T-helper 1 cell (primary cell): ENCODE measurements at places on chromosomes 1 and 21.

GRCh38 chr21:26106562-26106961, 64.0 kb downstream of the APP start:
- DNase-seq = no peak

DNA sequence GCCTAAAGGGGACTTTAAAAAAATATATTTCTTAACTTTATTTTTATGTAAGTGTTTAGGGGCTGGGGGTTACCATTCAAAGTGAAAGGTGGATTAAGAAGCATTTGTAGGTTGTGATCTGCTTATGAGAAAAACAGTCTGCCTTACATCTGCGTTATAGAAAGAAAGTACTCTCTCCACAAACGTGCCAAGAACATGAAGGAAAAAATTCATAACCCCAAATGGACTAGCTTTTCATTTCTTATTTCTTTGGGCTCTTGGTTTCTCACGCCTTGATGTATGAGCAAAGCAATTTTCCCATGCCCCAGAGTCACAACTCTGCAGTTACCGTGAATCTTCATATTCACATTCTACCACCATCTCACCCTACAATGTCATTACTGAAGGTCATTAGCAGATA, 1165.1 kb upstream of the ADGRL4 start:
- DNase-seq = no peak

DNA sequence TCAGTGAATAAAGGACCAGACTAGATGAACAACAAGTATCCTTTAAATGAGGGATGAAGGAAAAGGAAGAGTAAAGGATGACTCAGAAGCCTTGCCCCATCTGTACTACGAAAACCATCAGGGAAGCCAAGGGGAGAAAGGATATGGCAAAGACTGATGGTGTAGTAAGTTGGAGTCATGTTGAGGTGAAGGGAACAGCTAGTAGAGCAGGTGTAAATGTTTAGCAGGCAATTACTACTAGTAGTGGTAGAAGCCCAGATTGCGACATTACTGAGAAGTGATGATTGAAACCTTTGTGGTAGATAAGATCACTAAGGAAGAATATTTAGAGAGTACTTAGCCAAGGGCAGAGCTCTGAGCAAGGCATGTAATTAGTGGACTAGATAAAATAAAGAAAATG, 84.0 kb downstream of the PHTF1 start:
- DNase-seq = no peak

DNA sequence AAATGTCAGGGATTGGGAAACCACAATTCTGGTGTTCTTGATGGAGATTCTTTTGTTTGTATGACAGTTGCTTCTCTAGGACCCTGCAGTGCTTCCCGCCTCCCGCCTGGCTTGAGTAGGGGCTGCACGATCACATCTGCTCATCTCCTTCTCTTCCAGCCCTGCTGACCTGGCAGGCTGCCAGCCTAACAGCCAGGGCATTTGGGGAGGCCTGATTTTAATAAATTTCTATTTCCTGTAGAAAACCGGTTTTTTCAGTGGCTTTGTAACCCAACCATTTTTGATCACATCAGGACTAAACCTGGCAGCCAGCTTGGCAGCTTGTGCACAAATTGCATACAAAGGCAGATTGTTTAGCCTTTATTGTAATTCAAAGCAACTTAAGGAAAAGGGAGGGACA, 78.9 kb downstream of the UBE2U start:
- DNase-seq = no peak

DNA sequence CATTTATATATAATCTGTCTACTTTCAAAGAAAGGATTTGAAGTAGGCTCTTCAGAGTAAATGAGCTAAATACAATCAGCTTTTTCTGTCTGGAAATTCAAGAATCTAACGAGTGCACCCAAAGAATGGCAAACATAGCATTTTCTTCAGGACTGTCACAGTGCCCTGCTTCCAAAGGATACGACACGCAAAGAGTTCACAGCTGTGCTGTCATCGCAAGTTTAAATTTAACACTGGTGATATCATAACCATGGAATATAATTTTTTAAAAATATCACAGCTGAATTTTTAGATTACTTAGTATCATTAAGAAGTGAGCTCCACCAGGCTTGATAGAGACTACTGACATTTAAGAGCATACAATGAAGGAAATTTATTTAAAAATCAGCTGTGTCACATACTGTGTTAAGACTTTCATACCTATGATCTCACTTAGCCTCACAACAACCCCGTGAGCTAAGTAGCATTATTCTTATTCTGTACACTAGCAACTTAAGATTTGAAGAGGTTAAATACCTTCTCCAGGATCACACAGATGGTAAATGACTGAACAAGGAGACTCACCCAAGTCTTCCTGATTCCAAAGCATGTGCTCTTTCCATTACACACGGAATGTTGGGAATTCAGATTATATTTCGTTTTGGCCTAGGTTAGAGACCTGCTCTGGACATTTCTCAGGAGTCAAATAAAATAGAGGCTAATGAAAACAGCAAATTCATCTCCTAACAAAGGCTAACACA, 46.2 kb upstream of the PRRX1 start:
- no peak for DNase-seq

DNA sequence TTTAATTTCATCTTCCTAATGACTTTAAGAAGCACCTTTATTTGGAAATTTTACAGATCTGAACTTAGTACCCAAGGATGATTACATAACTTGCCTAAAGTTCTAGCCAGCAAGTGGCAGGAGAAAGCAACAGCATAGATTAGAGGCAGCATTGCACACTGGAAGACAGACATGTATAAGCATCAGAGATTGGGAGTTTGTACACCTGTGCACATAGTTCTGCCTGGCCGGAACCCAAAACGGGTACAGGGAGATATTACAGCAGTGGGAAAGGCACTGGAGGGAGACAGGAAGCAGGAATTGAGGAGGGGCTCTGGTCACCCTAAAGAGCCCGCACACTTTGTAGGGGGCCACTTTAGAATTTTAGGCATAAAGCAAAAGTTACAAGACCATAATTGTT, 19.3 kb downstream of the GBP6 start:
- no peak for DNase-seq

DNA sequence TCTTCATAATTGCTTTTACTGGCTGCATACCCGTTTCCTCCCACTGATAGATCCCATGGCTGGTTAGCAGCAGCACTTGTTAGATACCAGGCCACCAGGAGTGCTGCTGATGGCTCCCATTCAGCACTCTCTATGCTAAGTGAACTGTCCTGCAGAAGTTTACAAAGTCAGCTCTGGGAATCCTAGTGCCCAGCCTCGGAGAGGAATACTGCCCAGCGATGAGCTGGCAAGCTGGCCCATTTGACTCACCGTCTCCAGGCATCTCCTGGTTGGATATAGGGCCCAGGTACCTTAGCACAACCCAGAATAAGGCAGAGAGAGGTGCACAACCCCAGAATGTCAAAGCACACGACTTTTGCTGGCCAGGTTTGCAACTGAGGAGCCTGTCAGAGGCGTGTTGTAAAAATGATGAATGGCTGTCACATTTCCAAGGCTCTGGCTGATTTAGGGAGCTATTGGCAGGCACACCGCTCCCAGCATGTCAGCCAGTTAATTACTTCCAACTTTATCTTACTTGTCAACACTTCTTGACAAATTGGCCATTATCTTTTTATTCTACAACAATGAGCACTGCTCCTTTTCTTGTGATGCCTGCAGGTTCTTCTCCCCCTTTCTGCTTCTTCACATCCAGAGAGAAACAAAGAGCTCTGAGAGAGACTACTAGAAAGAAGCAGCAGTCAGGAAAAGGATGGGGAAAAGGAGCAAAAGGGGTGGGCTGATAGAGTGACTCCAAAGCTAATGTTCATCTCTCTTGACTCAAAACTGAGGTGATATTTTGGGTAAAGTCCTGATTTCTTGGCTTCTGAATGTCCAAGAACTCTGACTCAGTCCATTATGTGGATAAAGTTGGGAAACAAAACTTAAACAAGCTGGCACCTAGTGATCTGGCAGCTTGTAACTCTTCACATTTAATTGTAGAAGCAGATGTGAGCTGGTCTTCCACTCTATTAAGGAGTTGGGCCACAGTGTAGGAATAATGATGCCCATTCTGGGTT, 10.8 kb upstream of the ANGPTL7 start:
- DNase-seq = no peak

- no peak for DNase-seq
These were observed 2.9 kb downstream of the EGLN1 start for GRCh38 chr1:231419147-231419546.

DNA sequence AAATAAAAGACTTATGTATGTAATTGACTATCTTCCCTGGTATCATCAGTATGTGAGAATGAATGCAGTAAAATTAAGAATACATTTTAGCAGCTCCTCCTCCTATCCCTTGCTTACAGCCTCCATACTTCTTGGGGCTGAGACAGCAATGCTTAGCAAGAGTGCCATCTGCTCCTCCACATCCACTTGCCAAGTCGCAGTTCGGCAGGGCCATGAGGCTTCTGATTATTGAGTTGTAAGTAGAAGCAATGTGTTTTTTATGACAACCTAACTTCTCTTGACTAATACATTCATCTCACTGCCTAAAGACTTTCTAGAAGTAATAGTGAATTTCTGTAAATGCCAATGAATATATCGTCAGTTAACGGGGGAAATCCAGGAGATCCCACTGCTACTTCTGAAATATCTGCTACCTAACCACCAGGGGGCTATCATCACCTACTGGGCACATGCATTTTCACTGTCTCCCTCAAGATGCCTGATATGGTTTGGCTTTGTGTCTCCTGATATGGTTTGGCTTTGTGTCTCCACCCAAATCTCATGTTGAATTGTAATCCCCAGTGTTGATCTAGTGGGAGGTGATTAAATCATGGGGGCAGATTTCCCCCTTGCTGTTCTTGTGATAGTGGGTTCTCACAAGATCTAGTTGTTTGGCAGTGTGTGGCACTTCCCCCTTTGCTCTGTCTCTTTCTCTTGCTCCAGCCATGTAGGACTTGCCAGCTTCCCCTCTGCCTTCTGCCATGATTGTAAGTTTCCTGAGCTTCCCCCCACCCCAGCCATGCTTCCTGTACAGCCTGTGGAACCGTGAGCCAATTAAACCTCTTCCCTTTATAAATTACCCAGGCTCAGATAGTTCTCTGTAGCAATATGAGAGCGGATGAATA, 59.6 kb downstream of the EXTL2 start:
- DNase-seq = no peak

DNA sequence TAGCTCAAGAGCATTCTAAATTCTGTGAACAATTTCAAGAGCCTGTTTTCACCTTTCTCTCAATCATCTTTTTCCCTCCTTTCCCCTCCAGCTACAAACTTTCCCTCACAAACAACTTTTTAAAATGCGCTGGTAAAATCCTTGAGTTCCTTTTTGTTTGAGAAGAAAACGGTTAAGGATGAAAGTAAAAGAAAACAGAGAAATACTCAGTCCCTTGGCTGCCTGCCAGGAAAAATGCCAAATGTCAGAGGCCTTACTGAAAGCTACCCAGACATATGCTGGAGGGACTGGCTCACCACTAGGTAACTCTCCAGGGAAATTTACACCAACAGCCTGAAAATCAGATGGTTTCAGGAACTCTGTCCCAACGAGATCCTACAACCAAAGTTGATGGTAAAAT, 11.0 kb upstream of the SERBP1 start:
- DNase-seq = no peak

GRCh38 chr1:45051005-45051772, 39.1 kb downstream of the UROD start:
- no peak for DNase-seq

DNA sequence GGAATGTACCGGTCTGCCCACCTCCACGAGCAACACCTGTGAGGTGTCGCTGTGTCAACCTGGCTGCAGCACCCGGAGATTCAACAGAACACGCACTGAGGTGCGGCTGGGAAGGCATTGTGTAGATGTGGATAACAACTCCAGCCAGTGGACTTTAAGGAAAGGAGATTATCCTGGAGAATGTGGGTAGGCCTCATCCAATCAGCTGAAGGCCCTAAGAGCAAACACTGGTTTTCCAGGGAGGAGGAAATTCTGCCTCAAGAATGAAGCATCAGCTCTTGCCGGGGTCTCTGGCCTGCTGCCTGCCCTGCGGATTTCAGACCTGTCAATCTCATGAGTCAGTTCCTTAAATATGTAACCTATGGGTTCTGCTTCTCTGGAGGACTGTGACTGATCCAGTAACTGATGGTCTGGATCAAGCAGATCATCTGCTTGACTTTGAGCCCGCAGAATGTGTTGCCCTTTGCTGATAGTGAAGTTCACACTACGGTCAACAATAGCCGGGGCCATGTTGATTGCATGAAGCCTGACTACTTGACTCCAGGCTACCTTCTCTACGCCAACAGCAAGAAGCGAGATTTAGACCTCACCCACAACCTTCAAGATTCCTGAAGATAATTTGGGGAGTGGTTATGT, 15.9 kb upstream of the PRDM15 start:
- DNase-seq = no peak

DNA sequence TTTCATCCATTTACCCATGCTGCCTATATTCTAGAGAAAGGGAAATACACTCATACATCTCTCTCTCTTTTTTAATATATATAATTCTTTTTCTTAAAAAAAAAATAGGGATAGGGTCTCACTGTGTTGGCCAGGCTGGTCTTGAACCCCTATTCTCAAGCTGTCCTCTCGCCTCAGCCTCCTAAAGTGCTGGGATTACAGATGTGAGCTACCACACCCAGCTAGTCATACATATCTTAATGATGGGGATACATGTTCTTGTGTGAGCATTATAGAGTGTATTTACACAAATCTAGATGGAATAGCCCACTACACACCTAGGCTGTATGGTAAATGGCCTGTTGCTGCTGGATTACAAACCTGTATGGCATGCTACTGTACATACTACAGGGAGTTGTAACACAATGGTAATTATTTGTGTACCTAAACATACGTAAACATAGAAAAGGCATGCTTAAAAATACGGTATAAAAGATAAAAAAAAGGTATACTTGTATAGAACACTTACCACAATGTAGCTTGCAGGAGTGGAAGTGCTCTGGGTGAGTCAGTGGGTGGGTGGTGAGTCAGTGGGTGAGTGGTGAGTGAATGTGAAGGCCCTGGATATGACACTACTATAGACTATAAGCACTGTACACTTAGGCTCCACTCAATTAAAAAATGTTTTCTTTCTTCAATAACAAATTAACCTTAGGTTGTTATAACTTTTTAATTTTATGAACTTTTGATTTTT, 72.9 kb downstream of the IVNS1ABP start:
- DNase-seq = no peak

DNA sequence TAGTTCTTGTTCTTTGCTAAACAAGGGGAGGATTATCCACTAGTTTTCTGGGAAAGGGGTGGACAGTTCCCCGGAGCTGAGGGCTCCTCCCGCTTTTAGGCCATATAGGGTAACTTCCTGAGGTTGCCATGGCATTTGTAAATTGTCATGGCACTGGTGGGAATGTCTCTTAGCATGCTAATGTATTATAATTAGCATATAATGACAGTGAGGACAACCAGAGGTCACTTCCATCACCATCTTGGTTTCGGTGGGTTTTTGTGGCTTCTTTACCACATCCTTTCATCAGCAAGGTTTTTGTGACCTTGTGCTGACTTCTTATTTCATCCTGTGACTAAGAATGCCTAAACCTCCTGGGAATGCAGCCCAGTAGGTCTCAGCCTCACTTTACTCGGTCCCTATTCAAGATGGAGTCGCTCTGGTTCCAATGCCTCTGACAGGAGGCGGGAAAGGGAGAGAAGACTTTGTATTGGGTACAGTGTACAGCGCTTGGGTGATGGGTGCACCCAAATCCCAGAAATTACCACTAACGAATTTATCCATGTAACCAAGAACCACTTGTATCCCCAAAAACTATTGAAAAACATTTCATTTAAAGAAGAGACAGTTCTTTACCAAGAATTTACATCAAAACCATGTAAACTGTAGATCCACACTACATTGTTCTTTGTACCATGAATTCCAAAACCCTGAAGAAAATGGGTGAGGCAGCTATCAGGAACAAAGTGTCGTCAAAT, 8.7 kb upstream of the SLC2A5 start:
- DNase-seq = no peak

GRCh38 chr1:65435987-65436386, 15.5 kb downstream of the LEPR start:
- no peak for DNase-seq
